ENCODE measurements at places on chromosomes 3 and 15.

DNA sequence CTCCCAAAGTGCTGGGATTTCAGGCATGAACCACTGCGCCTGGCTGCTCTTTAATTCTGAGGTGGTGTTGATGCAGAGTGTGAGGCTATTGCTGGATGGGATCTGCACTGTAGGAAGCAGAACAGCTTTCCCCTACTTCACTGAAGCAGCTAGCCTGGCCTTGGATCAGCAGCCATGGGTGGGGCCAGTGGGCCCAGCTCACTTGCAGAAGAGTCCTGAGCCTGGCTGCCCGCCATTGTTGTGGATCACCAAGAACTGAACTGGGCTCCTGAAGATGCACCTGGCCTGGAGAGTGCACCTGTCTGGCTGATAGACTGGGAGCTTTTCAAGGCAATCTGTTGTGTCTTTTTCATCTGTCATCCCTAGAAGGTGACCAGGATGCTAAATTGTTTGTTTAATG, 11.9 kb downstream of the TLNRD1 start:
- no peak for DNase-seq

GRCh38 chr3:190027116-190027515, 93.6 kb downstream of the P3H2 start:
- no peak for DNase-seq

- no peak for DNase-seq
Observed at GRCh38 chr15:69154684-69155083, 5.8 kb upstream of the GLCE start.

- no peak for DNase-seq
Observed at GRCh38 chr3:107013641-107014040, 363.6 kb upstream of the CCDC54 start.

- no peak for DNase-seq
Observed at GRCh38 chr3:143206955-143207337, 87.4 kb downstream of the CHST2 start.

- DNase-seq, result no peak
Observed at GRCh38 chr3:142278451-142278850, 53.1 kb upstream of the GK5 start.

DNA sequence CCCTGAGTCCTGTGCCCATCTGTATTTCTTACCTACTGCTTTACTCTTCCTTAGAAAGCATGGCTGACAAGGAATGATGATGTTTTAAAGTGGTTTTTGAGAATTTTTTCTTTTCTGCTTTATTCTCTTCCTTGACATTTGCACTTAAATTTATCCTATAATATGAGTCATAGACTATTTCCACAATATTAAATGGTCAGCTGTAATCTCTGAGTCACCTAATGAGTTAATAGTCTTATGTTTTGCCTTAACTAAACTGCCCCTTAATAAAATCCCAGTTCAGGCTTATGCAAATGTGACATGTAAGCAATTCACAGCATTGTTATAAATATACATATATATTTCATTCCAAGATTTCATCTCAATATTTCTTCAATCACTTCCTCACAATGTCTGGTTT, 23.8 kb downstream of the MEIS2 start:
- no peak for DNase-seq

DNA sequence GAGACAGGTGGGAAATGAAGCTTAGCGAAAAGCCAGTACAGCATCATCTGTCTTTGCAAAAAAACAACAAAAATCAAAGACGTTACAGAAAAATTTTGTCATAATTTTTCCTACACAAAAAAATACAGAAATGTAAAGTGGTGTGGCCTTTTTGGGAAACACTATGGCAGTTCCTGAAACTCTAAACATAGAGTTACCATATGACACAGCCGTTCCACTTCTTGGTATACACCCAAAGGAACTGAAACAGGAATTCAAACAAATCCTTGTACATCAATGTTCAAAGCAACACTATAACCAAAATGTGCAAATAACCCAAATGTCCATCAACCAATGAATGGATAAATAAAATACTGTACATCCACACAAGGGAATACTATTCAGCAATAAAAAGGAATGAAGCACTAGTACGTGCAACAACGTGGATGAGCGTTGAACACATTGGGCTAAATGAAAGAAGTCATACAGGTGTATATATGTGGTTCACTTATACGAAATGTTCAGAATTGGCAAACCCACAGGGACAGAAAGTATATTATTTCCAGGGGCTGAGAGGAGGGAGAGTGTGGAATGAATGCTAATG, 46.8 kb downstream of the GLB1 start:
- DNase-seq, result no peak

- no peak for DNase-seq
Observed at GRCh38 chr3:42769477-42770131, 3.4 kb downstream of the CCDC13 start.

- DNase-seq, result no peak
Observed at GRCh38 chr3:70565861-70566260, 253.4 kb upstream of the MDFIC2 start.

- no peak for DNase-seq
Observed at GRCh38 chr3:169815590-169816150, 3.0 kb upstream of the LRRC34 start.

DNA sequence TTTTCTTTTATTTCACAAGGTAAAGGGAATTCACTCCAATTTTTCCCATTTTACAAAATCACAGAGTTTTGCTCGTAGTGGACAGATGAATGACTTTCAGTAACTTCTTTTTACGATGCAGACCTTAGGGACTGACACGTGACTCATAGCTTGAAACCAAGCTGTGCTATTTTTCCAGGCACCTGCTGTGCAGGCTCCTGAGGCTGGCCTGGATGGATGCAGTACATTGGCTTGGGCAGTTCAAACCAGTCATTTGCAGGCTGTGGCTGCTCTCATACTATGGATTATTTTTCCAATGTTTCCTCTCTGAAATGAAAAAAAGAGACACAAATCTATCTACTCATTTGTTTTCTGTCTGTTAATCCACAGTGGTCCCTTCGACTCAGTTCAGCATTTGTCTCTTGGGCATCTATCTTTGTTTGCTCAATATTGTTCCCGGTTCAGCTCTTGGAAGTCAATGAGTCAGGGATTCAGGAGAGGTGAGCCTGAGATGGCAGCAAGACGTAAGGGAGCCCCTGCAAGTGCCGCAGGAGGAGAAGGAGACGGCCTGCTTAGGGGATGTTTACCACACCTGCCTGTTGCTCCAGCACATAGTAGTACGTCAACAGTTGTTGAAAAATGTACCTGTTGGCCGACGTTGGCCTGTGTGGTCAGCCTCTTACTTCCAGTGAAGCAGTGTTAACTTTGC, 92.8 kb downstream of the SV2B start:
- no peak for DNase-seq

- no peak for DNase-seq
Observed at GRCh38 chr15:69290346-69291164, 8.2 kb upstream of the PAQR5 start.

DNA sequence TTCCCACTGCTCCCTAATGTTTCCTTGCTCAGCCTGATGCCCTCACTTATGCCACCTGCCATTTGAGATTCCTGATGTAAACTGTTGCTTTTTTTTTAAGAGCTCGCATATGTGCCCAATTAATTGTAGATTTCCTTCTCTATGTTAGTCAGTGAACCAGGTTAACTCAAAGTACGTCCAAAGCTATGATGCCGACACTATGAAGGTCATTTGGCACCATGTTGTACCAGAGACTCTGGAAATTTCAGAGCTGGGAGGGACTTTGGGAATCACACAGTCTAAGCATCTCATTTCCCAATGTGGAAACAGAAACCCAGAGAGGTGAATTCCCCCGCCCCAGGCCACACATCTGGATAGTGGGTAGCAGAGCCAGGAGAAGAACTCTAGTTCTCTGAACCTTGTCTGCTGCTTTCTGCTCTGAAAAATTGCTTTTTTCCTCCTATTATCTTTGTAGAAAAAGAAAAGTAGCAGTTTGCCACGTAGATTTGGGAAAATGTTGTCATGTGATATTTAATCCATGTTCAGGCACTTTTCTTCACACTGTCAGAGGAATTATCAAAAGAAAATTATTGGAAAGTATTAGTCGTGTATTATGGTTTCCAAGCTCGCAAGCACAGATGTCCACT, 38.5 kb upstream of the TNFAIP8L3 start:
- DNase-seq, result no peak

GRCh38 chr3:11818033-11818432, 28.7 kb downstream of the TAMM41 start:
- DNase-seq, result no peak

DNA sequence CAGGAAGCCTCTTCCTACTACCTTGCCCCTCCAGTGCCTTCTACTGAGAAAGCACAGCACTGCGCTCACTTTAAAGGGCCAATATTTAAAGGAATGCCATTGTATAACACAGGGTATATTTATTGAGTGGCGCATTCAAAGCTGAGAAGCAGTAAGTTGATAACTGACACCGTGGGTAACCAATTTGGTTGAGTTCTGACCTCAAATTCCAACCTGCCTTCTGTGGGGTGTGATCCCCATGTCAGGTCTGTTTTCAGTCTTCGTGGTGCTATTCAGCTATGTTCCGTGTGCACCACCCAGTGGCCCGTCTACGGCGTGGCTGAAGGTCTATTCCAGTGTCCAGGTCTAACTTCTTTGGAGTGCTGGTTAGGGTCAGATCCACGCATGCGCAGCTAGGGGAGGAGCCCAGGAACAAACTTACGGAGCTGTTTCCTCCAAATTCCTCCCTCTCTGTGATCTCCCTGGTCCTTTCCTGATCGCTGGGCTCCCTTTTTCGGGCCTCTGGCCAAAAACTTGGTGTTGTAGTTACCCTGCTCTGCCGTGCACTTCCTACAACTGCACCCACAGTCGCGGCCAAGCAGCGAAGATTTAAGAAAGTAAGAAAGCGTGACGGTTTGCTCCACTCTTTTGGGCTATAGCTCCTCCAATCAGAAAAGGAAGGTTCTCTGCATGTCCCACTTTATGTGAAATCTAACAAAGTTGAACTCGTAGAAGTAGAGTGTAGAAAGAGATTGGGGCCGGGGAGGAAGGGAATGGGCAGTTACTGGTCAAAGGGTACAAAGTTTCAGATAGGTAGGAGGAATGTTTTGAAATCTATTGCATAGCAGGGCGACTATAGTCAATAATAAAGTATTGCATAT, 7.7 kb downstream of the LRRC2 start:
- DNase-seq, result no peak

DNA sequence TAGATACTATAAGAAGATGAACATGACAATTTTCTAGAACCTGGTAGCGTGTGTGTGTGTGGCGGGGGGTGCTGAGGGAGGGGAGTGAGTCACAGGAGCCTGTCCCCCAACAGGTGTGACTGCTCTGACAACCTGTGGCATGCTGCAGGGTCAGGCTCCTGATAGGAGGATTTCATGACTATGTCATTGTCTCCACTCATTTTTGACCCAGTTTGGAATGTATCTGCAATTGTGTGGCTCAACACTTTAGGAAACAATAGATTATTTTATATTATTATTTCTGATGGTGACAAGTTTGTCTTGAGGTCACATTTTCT, 9.3 kb upstream of the VILL start:
- DNase-seq, result no peak

DNA sequence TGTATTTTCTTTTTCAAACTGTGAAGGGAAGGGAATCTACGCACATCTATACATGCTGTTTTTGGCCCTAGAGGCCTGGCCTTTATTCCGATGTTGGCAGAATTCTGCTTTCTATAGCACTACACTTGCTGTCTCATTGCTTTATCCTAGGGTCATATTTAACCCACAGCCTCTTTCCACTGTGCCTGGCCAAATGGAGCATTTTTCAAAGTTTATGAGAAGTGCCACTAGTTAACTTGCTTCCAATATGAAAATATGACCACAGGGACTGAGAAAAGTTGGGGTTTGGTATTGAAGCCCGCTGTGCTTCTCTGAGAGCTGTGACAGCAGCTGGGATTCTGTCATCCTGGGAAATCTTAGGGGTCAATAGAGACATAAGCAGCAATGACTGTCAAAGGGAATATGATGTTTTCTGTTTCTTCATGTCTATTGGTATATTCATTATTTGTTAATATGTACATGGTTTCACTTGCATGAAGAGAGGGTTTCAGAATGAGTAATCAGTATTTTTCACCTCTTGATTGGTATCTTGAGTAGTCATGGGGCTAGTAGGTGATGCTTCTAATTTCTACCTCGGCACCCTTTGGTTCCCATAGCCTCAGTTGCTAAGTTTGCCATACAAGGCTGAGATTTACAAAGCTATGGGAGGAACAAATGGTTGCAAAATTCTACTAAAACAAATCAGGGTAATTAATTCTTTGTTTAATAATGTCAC, 275.8 kb upstream of the RBMS3 start:
- no peak for DNase-seq

- no peak for DNase-seq
Observed at GRCh38 chr3:69204315-69204957, 82.0 kb upstream of the LMOD3 start.

DNA sequence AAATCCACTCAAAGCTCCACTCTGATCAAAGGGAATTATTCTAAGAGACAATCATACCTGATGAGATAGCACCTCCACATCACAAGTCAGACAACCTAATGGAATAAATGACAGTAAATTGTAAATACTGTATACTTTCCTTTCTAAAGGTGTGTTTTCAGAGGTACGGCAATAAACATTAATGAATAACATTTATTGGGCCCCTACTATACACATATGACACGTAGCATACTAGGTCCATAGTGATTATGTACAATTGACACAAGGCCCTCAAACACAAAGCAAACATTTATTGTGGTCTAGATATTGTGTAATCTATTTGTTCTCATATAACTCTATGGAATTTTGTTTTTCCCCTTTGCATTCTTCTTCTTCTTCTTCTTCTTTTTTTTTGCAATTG, 429.8 kb downstream of the FOXP1 start:
- no peak for DNase-seq

DNA sequence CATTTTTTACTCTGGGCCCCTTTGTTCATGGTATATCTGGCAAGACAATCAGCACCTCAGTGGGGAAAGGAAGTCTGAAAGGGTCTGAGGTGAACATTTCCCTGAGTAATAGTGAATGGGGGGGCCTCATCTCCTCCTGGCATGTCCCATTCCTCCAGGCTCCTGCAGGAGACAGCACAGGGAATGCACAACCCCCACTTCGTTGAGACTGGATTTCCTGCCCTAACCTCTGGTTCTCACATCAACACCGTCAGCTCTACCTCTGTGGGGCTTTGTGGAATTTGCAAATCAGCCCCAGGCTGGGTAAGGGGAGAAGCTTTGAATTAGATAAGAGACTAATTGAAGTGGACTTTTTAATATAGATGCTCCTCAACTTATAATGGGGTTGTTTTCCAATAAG, 168.3 kb upstream of the TRIM42 start:
- no peak for DNase-seq

GRCh38 chr3:143884861-143885260, 36.6 kb upstream of the SLC9A9 start:
- no peak for DNase-seq

- DNase-seq, result no peak
Observed at GRCh38 chr15:31774045-31774444, 256.3 kb upstream of the CHRNA7 start.

Data from NCI-H1436 (cell line).